ENCODE measurements at places on chromosomes 1 and 21. TPM values are rescaled to one million over a fixed set of nuclear protein-coding genes. Genes with fewer than 3 reads are reported as not detected.

GRCh38 chr1:82110366-82111254 lies 309.9 kb downstream of the ADGRL2 start:
- H3K27ac ChIP-seq = no peak overlapping the region
- no peak for DNase-seq
- no peak overlapping the region for H3K4me3 ChIP-seq

- H3K27ac ChIP-seq = peak overlapping the region; percentile 92
- H3K4me1 ChIP-seq = peaks cover 71% of the 10 kb centered on the region
- H3K36me3 ChIP-seq = no peaks in the 10 kb centered on the region
- peak overlapping the region; percentile 26 for H3K4me3 ChIP-seq
- no peaks in the 10 kb centered on the region for H3K27me3 ChIP-seq
Measured at GRCh38 chr1:181134543-181135436, 46.3 kb downstream of the IER5 start.

GRCh38 chr1:225940385-225941151 lies 452 bp downstream of the LEFTY2 start:
- no peak for DNase-seq
- no peaks in the 10 kb centered on the region for H3K36me3 ChIP-seq
- no peak overlapping the region for H3K4me3 ChIP-seq
- no peaks in the 10 kb centered on the region for H3K27me3 ChIP-seq

- H3K36me3 ChIP-seq = no peaks in the 10 kb centered on the region
- H3K4me3 ChIP-seq = no peak overlapping the region
- H3K4me1 ChIP-seq = peaks cover 11% of the 10 kb centered on the region
- no peak for DNase-seq
Measured at GRCh38 chr1:160046494-160047110, 14.8 kb upstream of the PIGM start.

DNA sequence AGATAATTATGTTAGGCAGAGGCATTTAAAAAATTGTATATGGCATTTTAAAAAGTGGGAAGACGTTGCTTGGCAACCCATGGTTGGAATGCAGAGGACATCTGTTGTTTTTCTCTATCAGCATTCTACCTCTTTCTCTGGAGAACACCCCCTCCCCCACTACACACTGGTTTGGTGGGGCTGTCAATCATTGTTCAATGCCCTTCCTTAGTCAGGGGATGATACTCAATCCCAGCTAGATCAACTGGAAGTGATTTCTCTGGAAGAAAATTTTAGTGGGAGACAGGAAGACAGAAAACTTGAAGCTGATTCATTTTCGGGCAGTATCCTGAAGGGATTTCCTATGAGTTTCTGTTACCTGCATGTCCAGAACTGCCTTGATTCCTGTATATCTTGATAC lies 35.7 kb upstream of the CAP1 start:
- DNase-seq = no peak
- H3K36me3 ChIP-seq = no peaks in the 10 kb centered on the region
- H3K4me3 ChIP-seq = no peak overlapping the region
- H3K27me3 ChIP-seq = no peaks in the 10 kb centered on the region
- no peaks in the 10 kb centered on the region for H3K4me1 ChIP-seq
- no peak overlapping the region for H3K27ac ChIP-seq

GRCh38 chr1:236534151-236534651 lies 10.4 kb downstream of the LGALS8 start:
- peak; percentile 74 for DNase-seq
- H3K4me3 ChIP-seq = no peak overlapping the region
- peak overlapping the region; percentile 69 for H3K27ac ChIP-seq
- H3K36me3 ChIP-seq = peaks cover 25% of the 10 kb centered on the region
- H3K4me1 ChIP-seq = peaks cover 52% of the 10 kb centered on the region

DNA sequence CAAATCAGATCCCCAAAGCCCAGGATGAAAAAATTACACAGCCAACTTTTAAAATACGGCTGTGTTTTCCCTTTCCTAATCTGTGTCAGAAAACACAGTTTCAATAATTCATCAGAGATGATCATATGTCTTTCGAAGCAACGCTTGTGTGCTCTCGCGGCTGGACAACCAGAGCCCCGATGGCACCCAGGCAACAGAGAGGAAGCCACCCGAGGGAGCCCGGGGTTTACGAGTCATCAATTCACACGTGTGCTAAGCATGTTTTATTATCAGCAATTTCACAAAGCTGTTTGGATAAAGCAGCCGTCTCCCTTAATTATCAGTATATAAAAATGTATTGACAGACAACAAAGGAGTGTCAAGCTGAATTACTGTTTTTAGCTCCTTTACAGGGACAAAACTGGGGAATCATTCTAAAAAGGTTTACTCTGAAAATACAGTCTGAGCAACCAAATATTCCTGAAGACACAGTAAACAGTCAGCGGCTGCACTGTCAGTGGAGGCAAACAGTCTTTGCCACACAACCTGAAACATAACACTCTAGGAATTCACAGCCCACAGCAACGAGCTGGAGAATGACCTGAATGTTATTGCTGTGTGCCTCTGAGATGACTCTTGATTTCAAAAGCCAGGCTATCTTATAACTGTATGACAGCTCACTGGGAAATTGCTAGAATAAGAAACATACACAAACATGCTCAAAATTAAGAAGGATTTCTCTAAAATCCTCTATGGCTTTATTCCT lies 201.0 kb downstream of the SIPA1L2 start:
- DNase-seq = no peak
- H3K27ac ChIP-seq = no peak overlapping the region
- no peaks in the 10 kb centered on the region for H3K4me1 ChIP-seq
- H3K4me3 ChIP-seq = no peak overlapping the region
- H3K27me3 ChIP-seq = 0 out of 2 replicates have a peak, but pooled peaks cover 17% of the 10 kb centered on the region

DNA sequence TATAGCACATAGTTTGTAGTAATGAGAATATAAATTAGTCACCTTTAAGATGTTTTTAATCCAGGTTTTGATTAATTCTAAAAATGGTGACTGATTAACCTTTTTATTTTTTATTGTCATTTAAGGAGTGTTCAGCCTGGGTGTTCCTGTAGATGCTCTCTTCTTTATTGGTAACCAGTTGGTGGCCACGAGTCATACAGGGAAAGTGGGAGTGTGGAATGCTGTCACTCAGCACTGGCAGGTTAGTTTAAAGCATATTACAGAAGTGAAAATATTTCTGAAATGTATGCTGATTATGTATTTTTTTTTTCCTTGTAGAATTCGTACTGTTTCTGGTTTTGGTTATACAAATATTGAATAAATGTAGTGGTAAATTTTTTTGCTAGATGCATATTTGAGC lies 28.1 kb downstream of the KCTD3 start:
- H3K36me3 ChIP-seq = peaks cover 35% of the 10 kb centered on the region
- no peak for DNase-seq
- H3K4me1 ChIP-seq = peaks cover 33% of the 10 kb centered on the region
- H3K4me3 ChIP-seq = no peak overlapping the region

DNA sequence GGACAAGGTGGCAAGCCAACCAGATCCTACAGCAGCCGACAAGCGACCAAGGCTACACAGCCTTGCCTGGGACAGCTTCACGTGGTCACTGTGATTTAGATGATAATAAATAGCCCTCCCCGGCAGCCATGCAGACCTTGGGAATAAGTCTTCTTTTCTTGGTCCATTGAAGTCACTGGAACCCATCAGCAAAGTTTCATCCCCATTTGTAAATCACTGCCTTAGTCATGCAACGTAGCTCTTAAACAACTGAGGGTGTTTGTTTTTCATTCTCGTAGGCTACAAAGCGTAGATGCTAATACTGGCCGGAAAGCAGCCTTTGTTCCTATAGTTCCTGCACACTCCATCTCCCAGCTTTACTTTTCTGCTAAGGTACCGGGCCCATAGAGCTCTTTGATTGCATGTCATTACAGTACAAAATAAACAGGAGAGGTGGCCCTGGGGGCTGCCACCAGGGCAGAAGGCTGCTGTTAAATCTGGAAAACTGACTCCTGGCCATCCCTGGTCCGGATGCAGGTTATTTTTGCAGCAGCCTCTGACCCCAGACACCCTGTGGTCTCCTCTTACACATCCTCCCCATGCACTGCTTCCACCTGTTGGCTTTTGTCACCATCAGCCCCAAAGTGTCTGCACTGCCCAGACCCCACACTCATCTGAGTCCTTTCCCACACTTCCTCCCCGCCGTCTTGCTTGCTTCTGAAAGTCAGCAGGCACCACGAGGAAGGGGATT lies 105.5 kb downstream of the TOMM20 start:
- H3K4me3 ChIP-seq = no peak overlapping the region
- no peak overlapping the region for H3K27ac ChIP-seq
- H3K27me3 ChIP-seq = no peaks in the 10 kb centered on the region
- H3K4me1 ChIP-seq = peaks cover 35% of the 10 kb centered on the region
- no peak for DNase-seq

- H3K27me3 ChIP-seq = no peaks in the 10 kb centered on the region
- H3K27ac ChIP-seq = peak overlapping the region; percentile 87
- DNase-seq = no peak
- no peaks in the 10 kb centered on the region for H3K36me3 ChIP-seq
- peaks cover 18% of the 10 kb centered on the region for H3K4me1 ChIP-seq
Measured at GRCh38 chr1:66295803-66296202, 238.2 kb upstream of the SGIP1 start.

AVPR1B gene
- not detected for total RNA-seq

LCE3D gene
- total RNA-seq = not detected

- no peak overlapping the region for H3K4me3 ChIP-seq
- H3K4me1 ChIP-seq = peaks cover 46% of the 10 kb centered on the region
- no peaks in the 10 kb centered on the region for H3K27me3 ChIP-seq
- H3K36me3 ChIP-seq = peaks cover 51% of the 10 kb centered on the region
Measured at GRCh38 chr1:223739366-223740037, 27.2 kb downstream of the CAPN2 start.

S100A3 gene
- 1.5 TPM for total RNA-seq

GRCh38 chr1:240823357-240823756 lies 211.4 kb upstream of the GREM2 start:
- H3K27me3 ChIP-seq = peaks cover 37% of the 10 kb centered on the region
- no peak for DNase-seq
- no peak overlapping the region for H3K27ac ChIP-seq
- no peak overlapping the region for H3K4me3 ChIP-seq
- no peaks in the 10 kb centered on the region for H3K36me3 ChIP-seq

GRCh38 chr1:152902636-152903035 lies 5.7 kb upstream of the IVL start:
- H3K4me3 ChIP-seq = no peak overlapping the region
- DNase-seq = no peak
- peaks cover 25% of the 10 kb centered on the region for H3K4me1 ChIP-seq
- H3K27ac ChIP-seq = no peak overlapping the region
- H3K27me3 ChIP-seq = no peaks in the 10 kb centered on the region

DNA sequence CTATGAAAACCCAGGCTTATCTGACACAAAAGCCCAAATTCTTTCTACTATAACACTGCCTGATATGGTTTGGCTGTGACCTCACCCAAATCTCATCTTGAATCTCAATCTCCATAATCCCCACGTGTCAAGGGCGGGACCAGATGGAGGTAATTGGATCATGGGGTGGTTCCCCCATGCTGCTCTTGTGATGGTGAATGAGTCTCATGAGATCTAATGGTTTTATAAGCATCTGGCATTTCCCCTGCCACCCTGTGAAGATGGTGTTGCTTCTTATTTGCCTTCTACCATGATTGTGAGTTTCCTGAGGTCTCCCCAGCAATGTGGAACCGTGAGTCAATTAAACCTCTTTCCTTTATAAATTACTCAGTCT lies 123.3 kb upstream of the USP24 start:
- H3K4me3 ChIP-seq = no peak overlapping the region
- no peaks in the 10 kb centered on the region for H3K4me1 ChIP-seq

DNA sequence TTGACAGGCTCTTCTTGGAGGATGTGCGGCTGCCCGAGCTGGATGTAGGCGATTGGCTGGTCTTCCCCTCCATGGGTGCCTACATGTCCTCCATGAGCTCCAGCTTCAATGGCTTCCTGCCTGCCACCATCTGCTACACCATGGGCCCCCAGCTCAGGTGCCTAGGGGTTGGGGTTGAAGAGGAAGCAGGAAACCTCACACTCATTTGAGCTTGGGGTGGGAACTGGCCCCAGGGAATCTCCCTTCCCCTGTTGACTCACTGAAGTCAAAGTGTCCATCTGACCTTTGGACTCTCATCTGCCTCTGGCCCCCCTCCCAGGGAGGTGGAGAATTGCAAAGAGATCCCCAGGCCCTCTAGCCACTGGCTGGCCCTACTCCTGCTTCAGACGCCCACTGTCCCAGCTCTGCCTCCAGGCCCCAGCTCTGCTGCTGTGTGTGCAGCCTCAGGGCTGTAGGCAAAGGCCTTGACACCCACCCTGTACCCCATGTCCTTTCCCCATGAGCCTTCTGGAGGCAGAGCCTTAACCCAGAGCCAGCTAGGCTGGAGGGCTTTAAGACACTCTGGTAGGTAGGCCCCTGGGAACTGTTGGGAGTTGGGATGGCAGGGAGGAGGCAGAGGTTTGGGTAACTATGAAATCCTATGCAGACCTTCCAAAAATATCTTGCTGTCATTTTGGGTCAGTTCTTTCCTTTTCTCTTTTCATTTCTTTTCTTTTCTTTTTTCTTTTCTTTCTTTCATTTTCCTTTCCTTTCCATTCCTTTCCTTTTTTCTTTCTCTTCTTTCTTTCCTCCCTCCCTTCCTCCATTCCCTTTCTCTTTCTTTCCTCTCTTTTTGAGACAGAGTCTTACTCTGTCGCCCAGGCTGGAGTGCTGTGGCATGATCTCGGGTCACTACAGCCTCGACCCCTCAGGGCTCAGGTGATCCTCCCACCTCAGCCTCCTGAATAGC lies 66.9 kb upstream of the TINAGL1 start:
- H3K27me3 ChIP-seq = no peaks in the 10 kb centered on the region
- peaks cover 34% of the 10 kb centered on the region for H3K4me1 ChIP-seq
- DNase-seq = peak; percentile 51
- H3K36me3 ChIP-seq = no peaks in the 10 kb centered on the region
- H3K27ac ChIP-seq = no peak overlapping the region
- no peak overlapping the region for H3K4me3 ChIP-seq

DNA sequence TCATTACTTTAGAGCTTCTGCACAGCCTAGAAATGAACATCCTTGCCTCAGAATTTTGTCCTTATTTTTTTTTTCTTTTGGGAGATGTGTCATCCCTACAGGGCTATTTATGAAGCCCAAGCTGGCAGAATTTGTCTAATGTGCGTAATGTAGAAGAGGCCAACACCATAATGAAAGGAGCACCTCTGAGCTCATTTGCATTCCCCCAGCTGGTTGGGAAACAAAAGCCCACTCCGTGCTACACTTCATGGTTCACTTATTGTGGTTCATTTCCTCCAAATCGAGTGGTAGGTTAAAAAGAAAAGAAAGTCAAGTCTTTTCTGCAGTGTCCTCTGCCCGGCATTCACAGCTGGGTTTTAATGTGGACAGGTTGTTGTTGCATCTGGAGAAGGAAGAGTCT lies 73.5 kb downstream of the KAZN start:
- no peaks in the 10 kb centered on the region for H3K36me3 ChIP-seq
- H3K27ac ChIP-seq = no peak overlapping the region
- H3K27me3 ChIP-seq = peaks cover 13% of the 10 kb centered on the region
- no peaks in the 10 kb centered on the region for H3K4me1 ChIP-seq

AMY2A gene
- not detected for total RNA-seq

GJC2 gene
- 3.4 TPM for total RNA-seq

PADI6 gene
- not detected for total RNA-seq

SPRR2F gene
- total RNA-seq = not detected

All from PC-9 (cell line).